ENCODE measurements at places on chromosomes 6 and 20.
A peak's percentile ranks its signal among the peaks of the same experiment; 100 is the strongest.

- DNase-seq: peak; percentile 8
Measured at GRCh38 chr6:156545931-156546330, 231.2 kb upstream of the ARID1B start.

DNA sequence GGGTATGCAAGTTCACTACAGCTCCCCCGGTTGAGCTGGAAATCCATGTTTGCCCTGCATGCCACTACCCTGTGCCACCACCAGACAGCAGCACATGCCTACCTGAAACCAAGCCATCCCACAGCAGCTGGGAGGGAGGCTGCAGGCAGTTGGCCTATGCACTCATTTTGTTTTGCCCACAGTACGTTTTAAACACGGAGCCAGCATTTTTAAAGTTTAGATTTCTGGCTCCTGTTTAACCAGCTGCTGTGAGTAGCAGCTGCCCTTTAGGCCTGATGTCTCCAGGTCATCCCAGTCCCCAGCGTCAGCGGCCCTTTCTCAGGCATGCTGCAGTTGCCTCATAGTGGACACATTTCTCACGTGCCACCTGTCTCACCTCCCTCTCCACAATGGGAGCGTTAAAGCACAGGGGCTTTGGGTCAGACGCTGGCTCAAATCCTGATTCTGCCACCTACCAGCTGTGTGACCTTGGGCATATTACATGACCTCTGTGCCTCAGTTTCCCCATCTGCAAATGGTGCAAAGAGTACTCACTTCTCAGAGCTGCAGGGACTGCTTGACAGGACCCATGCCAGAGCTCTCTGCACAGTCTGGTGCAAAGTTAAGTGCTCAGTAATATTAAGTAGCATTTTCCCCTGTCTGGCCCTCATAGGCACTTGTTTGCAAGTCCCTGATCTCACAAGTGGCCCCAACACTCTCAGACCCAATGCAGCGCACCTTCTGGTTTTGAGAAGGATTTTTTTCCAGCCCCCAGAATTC lies 8.2 kb upstream of the UBE2V1 start:
- DNase-seq: peak; percentile 78

GRCh38 chr6:80725156-80725930 lies 618.9 kb downstream of the BCKDHB start:
- DNase-seq: peak; percentile 27

DNA sequence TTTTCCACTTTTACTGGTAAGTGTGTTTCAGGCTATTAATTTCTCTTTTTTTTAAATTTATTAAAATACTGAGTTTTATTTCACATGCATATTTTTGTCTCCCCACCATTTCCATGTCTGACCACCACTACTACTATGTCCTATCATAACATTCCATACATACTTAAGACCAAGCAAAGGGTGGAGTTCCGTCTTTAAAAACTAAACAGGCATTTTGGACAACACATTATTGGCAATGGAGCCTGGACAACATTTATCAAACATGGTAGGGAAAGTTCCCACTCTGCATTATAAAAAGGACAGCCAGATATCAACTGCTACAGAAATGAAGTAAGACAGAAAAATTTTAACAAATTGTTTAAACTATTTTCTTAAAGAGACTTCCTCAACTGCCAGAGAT lies 91.9 kb downstream of the LMBRD1 start:
- no peak for DNase-seq

DNA sequence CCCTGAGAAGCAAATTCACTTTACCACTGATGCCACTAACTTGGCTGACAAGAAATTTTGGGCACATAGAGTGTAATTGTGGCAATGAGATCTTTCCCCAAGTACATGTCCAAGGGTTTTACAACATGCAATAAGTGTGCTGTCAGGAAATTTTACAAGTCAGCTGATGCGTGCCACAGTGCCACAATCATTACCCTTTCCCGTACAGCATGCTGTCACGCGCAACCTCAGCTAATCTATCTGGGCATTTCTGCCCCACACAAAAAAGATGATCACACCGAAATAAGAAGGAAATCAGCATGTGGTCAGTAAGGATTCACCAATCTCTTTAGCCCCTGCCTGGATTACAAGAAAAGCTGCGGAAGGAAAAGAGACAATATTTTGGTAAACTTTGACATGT lies 163.6 kb upstream of the PREP start:
- no peak for DNase-seq

DNA sequence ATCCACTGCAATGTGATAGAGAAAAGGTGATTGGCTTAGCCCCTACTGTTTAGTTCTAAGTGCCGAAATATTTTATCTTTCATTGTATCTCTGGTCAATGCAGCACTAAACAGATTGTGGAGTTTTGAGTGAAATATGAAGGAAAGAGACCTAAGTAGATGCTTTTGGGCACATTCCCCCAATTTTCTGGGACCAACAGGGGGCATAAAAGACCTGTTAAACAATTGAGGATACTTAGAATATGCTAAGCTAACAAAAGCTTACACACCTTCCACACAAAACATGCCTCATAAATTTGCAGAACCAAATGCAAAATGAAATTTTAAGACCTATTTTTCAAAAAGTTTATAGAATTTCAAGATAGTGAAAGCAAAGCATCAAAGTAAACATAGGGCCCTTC lies 746.9 kb downstream of the TBC1D32 start:
- no peak for DNase-seq

GRCh38 chr20:14800707-14801425 lies 463.5 kb upstream of the FLRT3 start:
- DNase-seq: no peak

DNA sequence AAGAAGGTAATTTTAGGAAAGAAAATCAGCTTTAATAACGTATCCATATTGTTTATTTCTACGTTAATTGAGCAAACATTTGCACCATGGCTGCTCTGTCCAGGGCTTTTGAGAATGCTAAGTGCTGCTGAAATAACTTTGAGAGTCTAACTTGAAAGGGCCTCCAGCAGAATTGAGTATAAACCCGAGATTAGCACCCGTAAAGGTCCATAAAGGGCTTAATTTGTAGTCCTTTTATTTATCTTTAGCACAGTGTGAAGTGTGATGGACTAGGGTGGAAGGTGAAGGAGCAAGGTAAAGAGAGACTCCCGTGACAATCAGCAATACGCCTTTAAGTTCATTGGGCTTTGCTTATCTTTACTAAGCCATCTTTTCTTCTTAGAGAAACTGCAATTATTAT lies 77.7 kb upstream of the SUPT3H start:
- no peak for DNase-seq

DNA sequence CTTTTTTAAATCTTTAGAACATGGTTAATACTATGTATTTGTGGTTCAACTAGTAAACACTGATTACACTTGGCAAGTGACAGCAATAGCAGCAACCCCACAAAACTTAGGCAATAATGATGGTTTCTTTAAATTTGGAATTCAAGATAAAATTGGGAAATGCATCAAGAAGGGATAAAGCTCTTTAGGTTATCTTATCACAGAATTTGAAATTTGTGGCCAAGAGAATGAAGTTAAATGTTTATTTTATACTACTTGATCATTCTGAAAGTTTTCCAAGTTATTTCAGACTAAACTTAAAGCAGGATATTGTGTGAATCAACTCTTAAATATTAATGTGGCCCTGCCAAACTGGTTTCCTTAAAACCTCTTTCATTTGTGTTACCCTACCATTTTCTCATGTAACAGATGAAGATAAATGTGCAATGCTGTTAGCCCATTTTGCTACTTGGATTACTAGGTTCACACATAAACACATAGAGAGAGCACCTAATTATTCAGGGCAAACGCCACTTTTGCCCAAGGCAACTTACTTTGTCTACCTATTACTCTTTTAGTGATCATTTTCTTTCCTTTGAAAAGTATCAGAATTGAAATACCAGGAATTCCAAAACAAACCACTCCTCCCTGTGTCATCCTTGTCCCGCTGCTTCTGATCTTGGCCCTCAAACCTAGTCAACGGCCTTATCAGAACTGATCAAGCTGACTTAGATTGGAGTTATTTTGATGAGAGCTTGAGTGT lies 186.7 kb upstream of the TENT5A start:
- peak; percentile 75 for DNase-seq

DNA sequence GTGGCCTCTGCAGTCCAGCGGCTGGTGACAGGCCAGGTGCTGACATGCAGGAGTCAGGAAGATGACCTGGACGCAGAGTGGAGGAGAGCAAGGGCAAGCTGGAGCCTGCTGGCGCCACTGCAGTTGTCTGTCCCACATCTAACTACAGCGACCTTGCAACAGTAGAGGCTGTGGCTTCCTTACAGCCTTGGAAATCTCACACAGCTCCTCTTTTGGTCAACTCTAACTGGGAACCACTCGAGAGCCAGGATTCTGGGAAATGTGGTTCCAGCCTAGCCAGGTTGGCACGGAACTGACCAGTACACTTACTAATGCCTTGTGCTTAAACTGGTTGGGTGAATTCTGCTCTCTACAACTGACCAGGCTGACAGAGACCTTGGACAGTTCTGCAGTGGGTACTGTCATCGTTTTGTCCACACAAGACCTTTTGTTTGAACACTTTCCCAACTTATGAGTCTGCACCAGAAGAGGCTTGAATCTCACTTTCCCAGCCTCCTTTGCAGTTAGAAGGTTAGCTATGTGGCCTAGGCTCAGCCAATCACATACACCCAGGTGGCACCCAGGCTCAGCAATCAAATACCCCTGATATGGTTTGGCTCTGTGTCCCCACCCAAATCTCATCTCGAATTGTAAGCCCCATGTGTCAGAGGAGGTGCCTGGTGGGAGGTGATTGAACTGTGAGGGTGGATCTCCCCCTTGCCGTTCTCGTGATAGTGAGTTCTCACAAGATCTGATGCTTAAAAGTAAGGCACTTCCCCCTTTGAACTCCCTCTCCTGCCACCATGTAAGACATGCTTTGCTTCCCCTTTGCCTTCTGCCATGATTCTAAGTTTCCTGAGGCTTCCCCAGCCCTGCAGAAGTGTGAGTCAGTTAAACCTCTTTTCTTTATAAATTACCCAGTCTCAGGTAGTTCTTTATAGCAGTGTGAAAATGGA lies 153.5 kb downstream of the ZMYND8 start:
- DNase-seq: peak; percentile 24

GRCh38 chr6:2791450-2791974 lies 26.3 kb downstream of the WRNIP1 start:
- DNase-seq: peak; percentile 24

DNA sequence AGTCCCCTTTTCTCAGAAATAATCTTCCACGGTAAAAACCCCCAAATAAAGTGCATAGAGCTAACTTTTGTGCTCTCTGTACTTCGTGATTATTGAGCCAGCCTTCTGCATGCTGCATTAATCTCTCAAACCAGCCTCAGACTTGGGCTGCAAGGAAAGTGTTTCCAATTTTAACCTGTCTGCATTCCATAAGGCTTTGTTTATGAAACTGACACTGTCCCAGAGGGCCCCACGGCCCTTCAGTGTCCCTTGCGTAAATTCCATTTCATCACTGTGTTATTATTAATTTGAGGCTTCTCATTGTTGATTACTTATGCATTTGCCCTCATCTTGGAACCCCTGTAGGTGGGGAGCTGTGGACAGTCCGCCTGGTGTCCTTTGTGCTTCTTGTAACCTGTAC lies 15.6 kb upstream of the SNRPB2 start:
- no peak for DNase-seq

DNA sequence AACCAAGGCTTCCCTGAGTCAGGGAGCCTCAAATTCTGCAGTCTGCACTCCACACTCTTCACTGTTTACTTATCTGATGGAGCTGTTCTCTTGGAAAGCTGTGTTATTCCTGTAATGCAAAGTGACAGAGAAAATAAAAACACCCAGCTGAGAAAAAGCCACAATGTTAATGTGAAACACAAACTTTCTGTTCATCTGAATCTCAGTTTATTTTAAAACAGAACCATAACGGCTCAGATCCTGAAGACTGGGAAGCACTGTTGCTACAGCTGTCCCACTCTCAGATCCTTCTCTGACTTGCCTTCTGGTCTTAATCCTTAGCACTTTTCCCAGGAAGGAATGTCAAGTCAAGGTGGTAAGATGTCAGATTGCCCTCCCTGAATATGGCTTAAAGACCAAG lies 736.6 kb downstream of the DHX35 start:
- DNase-seq: no peak

- no peak for DNase-seq
Measured at GRCh38 chr20:20658871-20659431, 53.5 kb downstream of the RALGAPA2 start.

DNA sequence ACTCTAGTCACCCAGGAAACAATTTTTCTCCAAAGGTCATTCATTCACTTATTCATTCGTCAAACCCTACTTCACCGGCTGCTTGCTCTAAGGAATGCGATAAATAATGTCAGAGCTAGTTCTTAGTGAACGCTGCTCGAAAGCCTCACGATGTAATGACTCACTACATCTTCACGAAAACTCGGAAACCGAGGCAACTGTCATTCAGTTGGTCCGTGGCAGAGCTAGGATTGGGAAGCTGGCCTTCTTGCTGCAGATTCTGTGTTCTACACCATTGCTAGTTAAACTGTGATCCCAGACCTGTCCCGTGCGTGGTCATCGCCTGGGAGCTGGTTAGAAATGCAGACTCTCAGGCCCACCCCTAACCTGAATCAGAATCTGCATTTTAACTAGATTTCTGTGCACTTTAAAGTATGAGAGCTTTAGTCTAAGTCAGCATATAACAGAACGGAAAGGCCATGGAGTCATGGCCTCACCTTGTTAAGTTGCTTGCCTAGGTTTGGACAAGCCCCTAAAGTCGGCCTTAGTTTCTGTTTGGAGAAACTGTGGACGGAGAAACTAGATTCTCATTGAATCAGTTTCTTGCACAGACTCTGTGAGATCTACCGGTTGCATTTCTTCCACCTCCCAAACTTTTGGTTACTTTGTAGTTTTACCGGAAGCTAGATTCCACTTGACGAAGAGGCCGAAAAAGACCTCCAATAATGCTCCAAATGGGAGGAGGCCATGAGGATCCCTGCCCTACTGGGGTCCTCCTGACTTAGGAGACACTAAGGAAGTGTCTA lies 651 bp upstream of the CCND3 start:
- DNase-seq: peak; percentile 91

- no peak for DNase-seq
Measured at GRCh38 chr20:34089655-34090345, 22.2 kb downstream of the EIF2S2 start.

- no peak for DNase-seq
Measured at GRCh38 chr6:23339268-23339667, 769.9 kb downstream of the HDGFL1 start.

All from GM23248 (cell line).